ENCODE measurements at places on chromosomes 2 and 18.

- no peak for ATAC-seq
These were observed 57.5 kb upstream of the AGPS start for GRCh38 chr2:177334940-177335543.

GRCh38 chr2:68709421-68709911 is 25.1 kb upstream of the ARHGAP25 start:
- ATAC-seq: peak; percentile 63

DNA sequence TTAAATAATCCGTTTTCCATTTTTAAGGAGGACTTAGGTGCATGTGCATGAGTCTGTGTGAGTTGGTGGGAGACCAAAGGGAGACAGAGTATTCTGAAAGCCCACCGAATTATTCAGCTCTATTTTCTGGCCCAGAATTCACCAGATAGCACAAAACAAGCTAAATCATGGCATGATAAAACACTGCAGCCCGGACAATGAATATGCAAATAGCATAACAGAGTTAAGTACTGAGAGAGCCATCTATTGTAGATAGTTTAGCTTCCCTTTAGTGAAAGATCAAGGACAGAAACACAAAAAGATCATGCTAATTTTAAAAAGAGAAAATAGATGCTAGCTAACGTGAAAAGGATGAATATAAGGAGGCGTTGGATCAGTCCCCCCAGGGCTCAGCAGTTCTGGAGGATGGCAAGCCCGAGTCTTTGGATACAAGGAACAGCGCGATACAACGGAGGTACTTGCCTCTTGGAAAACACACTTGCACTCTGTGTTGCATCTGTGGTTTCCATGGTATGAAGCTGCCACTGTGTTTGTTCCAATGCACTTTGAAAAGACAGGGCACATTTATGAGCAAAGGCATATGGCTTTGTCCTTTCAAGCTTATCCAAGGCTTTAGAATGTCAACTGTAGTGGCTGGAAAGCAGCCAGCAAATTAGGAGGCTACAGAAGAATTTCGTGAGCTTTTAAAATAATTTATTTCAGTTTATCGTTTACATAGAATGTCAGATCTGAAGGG is 119.9 kb downstream of the LYPD1 start:
- no peak for ATAC-seq

GRCh38 chr2:196170213-196170605 is 1.2 kb downstream of the STK17B start:
- peak; percentile 28 for ATAC-seq

GRCh38 chr2:143649226-143649740 is 520.1 kb downstream of the ARHGAP15 start:
- ATAC-seq: no peak

DNA sequence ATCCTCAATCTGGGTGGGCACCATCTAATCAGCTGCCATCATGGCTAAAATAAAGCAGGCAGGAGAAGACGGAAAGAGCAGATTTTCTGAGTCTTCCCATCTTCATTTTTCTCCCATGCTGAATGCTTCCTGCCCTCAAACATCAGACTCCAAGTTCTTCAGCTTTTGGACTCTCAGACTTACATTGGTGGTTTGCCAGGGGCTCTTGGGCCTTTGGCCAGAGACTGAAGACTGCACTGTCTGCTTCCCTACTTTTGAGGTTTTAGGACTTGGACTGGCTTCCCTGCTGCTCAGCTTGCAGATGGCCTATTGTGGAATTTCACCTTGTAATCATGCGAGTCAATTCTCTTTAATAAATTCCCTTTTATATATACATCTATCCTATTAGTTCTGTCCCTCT is 36.6 kb downstream of the DIPK1C start:
- no peak for ATAC-seq

- no peak for ATAC-seq
These were observed 2.7 kb downstream of the ESPNL start for GRCh38 chr2:238102865-238103264.

GRCh38 chr2:10406016-10406415 is 42.1 kb downstream of the ODC1 start:
- ATAC-seq: no peak

Data from stimulated activated memory B cell treated with anti-CD40 and anti-IgM and Interleukin-4, amounts not matched to agents 10 μg/mL and 1 μg/mL and 100 μg/mL, for 72 hours (primary cell).